ENCODE measurements at places on chromosomes 7 and 10.

- DNase-seq, result no peak
Observed at GRCh38 chr10:98892523-98892922, 343.1 kb downstream of the HPSE2 start.

GRCh38 chr7:18573410-18574234 is 78.1 kb downstream of the HDAC9 start:
- DNase-seq, result no peak

GRCh38 chr10:73218431-73219191 is 28.4 kb downstream of the DNAJC9 start:
- peak; percentile 0 for DNase-seq

DNA sequence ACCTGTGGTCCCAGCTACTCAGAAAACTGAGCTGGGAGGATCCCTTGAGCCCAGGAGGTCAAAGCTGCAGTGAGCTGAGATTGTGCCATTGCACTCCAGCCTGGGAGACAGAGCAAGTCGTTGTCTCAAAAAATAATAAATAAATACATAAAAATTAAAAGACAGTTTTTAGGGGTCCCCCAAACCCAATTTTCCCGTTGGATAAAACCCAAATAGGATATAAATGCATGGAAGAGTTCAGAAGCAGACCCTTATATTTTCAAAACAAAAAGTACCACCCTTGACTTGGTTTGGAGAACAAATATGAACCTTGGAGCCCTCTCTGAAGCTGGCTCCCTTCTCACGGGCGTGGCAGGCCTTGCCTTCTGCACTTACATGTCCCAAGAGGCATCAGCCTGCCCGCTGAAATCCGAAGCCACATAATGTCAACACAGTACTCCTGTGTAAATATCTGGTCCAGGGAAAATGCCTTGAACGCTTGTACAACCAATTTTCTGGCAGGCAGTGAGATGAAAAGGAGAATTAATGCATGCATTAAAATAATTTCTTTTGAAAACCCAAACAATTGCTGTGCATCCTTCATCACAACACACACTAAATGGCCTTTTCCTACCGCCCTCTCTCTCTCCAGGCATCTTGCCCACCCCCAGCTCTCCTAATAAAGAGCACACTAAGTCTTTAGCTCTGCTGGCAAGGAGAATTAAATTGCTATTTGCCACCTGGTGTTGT is 46.4 kb upstream of the PARD3 start:
- peak; percentile 68 for DNase-seq

GRCh38 chr10:77516575-77516974 is 121.0 kb downstream of the KCNMA1 start:
- no peak for DNase-seq

DNA sequence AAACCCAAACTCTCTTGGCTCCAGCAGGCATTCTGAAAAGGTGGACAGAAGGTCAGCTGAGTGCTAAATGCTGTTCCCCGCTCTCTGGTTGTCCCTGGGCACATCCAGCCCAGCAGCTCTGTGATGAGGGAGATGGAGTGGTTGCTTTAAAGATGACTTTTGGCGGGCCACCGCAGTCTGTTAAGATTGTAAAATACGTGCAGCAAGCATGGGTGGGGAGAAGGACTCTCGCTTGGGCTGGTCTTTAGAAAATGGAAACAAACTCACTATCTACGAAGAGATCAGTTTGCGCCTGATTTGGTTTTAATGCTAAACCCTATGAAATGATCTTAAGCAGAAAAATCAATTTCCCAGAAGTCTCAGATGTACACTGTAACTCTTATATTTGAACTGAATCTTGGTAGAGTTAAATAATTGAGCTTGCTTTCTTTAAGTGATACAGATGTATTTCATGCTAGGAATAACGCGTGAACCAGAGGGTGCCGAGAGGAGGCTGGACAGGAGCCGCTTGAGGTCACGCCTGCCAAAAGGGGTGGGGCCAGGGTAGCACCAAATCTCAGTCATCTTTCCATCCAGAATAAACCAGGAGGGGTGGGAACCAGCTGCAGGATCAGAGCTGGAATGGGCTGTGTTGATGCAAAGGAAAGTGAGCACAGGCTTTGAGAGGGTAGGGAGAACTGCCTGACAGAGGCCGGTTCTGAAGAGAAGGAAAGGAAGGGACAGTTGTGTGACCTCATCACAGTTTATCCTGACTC is 170.2 kb upstream of the MKI67 start:
- no peak for DNase-seq

DNA sequence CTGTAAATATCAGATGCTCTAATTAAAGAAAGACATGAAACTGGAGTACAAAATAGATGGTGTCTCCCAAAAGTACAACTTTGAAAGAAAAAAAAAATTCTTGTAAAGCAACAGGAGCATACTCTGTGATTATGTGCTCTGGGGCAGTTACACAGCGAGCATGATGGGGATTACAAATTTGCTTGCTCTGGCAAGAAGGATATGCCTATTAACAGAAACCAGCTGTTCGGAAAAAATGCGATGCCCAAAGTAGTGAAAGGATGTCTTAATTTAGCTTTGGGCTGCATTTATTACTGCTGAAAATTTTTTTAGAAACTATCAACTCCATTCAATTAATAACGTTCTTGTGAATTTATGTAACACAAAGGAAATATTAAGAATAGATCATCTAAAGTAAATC is 256.9 kb upstream of the TPK1 start:
- DNase-seq, result no peak

GRCh38 chr7:4655311-4655710 is 26.8 kb upstream of the FOXK1 start:
- no peak for DNase-seq

DNA sequence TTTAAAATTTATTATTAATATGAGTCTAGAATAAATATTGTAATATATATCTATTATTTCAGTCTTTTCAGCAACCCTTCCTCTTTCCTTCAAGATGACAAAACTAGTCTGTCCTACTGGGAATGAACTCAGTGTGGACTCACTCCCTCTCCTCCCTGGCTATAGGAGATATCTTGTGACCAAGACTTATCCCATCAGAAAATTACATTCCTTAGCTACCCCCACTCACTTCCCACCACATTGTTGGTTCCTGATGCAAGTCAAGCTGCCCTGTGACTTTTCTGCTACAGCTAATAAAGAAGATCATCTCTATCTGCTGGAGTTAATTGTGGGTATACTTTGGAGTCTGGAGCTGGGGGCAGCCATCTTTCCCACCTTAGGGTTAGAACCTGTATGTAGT is 28.0 kb upstream of the MCU start:
- DNase-seq, result no peak

DNA sequence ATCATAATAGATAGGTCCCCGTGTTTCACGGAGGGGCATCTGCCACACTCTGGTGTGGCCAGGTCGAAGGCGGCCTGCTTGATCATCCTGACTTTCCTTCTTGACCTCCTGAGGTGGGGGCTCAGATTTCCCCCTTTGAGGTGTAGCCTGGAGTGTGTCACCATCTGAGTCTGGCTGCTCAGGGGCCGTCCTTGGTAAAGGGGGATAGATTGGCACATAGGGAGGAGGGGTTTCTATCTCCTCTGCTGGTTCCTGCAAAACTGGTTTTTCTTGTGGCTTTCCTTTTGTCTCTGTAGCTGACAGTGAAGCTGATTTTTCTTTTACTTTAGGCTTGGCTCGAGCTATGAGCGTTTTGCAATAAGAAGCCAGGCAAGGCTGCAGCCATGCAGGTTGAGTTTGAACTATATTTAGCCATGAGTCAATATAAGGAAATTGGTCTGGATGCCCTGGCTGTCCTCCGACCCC is 7.1 kb upstream of the ZNF117 start:
- no peak for DNase-seq

GRCh38 chr7:139095194-139095659 is 14.3 kb downstream of the ZC3HAV1 start:
- no peak for DNase-seq

GRCh38 chr7:27996141-27996540 is 184.5 kb downstream of the JAZF1 start:
- no peak for DNase-seq

GRCh38 chr10:113382691-113383090 is 170.2 kb upstream of the HABP2 start:
- DNase-seq, result no peak

DNA sequence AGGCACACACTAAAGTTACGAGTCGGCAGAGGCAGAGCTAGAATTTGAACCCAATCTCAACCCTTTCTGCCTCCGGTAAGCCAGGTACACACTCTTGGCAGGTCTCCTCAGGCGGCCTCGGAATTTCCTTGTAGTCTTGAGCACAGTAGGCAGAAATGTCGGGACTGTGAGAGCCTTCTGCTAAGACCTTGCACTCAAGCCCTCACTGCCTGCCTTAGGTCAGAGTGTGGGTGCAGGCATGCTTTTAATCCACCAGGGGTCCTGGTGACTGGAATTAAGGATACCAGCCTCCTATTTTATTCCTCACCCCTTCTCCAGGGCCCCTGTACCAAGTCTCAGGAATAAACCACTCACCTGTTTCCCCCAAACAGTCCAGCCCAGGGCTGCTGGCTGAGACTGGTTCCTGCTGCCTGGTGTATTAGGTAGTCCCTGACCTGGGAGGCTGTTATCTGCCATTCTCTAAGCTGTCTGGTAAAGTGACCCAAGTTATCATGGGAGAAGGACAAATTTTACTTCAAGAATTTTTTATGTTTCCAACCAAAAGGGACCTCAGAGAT is 855 bp downstream of the ATP6V1F start:
- DNase-seq, result peak; percentile 52

DNA sequence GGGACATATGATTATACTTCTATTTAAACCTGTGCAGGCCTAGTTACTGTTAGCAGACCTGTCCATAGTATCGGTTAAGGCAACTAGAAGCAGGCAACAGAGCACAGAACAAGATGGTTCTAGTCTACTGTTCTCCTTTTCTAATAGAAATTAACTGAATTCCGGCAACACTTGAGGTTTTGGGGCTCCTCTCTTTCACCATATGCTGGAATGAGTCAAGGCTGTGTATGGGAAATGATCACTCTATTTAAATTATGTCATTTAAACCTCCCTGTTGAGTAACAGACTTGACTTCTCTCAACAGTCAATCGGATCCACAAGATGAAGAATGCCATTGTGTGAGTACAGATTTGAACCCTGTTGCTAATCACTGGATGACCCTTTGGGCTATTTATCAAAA is 6.2 kb upstream of the OTUD1 start:
- no peak for DNase-seq

DNA sequence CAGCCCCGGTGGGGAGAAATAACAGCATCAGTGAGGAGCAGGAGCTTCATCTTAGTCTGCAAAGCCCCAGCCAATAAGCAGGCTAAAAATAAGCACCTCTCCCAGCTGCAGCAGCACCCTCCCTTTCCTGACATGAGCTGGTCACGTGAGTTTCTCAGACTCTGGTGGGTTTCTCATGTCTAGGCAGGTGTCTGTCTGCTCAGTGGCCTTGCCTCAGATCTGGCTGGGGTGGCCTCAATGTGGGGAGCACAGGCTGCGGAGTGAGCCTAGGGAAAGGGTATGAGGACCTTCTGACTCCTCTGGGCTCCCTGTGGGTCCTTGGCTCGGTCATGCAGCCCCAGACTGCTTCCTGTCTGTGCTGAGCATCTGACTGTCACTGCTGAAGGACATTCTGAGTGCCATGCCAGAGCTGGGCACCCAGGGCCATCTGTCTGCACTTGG is 81.6 kb upstream of the LRRC4 start:
- DNase-seq, result peak; percentile 86

GRCh38 chr7:85520175-85520574 is 333.3 kb upstream of the SEMA3D start:
- no peak for DNase-seq

DNA sequence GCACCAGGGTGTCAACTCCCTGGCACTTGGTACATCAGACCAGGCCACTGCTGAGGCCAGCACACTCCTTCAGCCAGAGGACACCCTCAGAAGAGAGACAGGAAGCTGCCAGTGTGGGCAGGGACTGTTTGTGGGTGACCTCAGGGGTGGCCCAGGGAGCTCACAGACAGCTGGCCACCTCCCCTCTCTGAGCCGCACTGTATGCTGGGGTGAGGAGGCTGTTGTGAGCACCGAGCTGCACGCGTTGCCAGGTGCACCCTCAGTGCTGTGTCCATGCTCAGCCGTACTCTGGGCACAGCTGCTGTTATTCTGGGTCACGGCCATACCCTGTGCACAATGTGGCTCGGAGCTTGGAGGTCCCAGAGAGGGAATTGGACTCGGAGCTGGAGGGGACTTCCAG is 61.5 kb upstream of the NANOS1 start:
- peak; percentile 16 for DNase-seq

DNA sequence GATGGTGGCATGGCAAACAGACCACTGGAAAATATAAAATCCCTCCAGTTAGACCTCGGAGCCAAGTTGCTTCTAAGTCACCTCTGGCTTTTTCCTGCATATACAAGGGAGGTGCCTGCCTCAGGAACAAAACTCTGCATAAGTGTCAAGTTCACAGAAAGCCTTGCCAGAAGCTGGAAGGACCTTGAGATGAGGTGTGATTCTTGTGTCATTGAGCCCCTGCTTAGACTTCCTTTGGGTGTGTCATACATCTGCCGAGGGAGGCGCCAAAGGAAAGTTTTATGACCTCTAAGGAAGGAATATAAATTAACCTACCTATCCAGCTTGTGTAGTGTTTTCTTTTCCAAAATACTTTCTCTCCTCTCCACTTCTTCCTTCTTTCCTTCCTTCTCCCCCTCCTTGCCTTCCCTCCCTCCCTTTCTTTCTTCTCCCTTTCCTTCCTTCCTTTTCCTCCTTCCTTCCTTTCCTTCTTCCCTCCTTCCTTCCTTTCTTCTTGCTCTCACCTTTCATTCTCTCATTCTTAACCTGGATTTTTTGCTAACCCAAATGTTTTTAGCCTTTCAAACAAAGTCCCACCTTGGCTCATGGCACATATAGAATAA is 75.2 kb downstream of the TRIL start:
- peak; percentile 8 for DNase-seq

DNA sequence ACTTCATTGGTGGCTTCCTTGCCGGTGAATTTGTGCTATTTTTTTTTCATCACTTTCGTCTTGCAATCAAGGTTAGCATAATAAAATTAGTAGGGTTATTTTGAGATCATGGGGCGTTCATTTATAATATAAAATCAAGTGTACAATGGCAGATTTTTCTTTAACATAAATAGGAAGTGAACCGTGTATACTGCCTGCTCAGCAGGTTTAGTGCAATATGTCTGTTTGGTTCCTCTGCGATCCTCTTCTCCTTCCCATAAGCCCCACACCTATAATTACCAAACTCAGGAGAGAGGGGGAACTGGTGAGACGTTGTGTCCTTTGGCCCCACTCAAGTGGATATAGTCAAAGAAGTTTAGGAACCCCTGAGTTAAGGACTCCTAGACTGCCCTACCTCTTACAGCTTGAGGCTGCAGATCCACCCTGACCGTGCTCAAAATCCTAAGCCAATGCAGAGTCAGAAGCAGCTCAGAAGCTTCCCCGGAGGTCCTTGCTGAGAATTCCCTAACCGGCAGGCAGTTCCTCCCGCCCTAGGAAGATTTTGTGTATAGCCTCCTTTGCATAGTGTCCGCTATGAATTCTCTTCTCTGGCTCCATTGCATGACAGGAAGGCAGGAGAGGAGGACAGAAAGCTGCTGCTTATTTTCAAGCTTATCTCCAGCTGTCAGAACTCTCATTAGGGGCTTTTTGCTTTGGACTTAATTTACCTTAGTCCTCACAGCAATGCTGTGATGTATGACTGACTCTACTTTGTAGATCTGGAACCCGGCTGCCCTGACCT is 41.5 kb downstream of the PYROXD2 start:
- DNase-seq, result no peak
